NCI-H1417 treated with DMSO at 0.1 percent for 48 hours (cell line): ENCODE measurements at places on chromosomes 16 and 17.

GRCh38 chr17:41404024-41404671 lies 6.7 kb upstream of the KRT31 start:
- no peak for DNase-seq

- DNase-seq = no peak
Observed at GRCh38 chr16:617855-618254, 12.9 kb upstream of the WFIKKN1 start.

GRCh38 chr16:74868501-74868900 lies 93.9 kb upstream of the FA2H start:
- DNase-seq = no peak

- DNase-seq = no peak
Observed at GRCh38 chr17:1590747-1591473, 28.3 kb upstream of the PITPNA start.

DNA sequence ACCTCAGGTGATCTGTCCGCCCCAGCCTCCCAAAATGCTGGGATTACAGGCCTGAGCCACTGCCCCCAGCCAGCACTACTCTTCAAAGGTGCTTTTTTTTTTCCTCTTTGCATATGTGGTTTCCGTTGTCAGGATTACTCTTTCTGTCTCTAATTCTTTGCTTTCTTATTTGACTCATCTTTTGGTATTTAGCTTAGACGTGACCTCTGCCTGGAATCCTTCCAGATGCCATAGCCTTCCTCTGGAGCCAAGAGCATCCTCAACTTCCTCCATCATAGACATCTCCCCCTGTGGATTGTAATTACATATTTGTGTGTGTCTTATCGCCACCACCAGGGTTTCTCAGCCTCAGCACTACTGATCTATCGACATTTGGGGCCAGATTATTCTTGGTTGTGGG lies 84.4 kb upstream of the XYLT1 start:
- no peak for DNase-seq

DNA sequence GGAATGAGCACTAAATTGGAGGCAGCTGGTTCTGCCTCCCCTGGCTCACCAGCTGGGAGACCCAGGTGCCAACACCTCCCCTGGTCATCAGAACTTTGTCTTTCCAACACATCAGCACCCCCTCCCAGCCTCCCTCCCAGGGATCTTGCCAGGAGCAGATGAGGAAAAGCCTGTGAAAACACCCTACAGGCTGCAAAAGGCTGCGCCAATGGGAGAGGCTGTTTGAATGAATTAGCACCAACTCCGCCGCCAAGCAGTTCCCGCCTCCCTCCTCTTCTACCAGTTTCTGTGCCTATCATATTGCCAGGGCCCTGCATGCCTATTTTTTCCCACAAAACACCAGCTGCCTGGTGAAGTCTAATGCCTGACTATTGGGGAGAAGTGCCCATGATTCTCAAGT lies 137.0 kb downstream of the AIPL1 start:
- DNase-seq = no peak

DNA sequence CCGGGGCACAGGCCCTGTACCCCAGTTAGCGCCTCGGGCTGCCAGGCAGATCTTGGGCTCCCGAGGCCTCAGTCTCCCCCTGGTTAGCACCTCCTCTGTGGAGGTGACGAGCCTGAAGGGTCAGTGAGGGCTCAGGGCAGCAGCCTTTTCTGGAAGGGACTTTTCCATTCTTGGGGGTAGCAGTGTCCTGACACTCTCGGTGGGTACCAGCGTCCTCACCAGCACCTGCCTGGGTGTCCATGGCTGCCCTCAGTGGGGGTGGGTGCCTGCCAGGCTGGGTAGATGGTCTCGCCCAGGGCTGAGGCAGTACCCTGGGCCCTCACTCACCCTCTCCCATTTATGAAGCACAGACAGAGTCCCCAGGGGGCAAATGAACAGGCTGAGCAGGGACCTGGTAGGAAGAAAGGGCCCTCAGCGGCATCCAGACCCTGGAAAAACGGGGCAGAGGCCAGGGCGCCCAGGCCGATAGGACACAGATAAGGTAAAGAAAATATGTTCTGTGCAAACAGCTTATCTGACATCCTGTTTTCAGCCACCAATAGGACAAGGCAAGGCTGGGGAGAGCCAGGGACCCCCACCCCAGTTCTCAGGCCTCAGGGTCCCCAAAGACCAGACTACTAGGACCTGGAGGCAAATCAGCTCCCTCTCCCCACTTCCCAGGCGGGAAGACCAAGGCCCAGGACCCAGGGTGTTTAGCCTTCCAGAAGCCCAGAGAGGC lies 50.9 kb downstream of the ZFPM1 start:
- no peak for DNase-seq

- no peak for DNase-seq
Observed at GRCh38 chr17:77372444-77373298, 231.9 kb downstream of the SEC14L1 start.

DNA sequence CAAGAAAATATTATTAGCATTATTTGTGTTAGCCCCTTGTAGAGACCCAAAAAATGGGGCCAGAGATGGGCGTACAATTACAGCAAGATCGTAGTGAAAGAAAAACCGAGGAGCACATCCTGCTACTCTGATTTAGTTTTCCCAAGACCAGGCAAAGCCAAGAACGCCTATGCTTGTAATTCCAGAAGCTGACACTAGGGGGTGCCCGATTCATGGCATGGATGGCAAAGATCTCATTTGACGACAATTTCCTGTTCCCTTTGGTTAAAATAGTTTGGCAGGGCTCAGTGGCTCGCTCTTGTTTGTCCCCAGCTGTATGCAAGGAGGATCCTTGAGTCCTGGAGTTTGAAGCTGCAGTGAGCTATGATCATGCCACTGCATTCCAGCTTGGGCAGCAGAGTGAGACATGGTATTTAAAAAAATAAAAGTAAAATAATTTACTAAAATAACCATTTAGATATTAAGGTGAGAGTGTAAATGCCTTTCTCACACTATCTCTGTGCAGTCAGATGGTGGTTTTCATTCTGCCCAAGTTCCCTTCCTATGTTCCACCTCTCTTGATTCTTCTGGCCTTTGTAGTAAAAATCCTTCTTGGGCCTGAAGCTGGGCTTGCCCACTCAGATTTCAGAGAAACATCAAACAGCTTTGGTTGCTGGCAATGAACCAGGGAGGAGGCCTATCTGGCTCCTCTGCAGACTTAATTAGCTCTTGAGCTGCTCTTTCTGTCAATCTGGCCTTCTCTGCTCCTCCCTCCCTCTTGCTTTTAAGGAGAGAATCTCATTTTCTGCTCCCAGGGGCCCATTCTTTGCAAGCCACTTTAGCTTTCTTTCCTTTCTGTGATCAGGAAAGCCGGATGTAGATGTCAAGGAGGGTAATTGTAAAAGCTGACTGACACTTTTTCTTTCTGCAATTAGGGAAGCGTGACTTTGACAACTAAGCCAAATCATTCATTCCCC lies 31.2 kb downstream of the TMEM238L start:
- no peak for DNase-seq

DNA sequence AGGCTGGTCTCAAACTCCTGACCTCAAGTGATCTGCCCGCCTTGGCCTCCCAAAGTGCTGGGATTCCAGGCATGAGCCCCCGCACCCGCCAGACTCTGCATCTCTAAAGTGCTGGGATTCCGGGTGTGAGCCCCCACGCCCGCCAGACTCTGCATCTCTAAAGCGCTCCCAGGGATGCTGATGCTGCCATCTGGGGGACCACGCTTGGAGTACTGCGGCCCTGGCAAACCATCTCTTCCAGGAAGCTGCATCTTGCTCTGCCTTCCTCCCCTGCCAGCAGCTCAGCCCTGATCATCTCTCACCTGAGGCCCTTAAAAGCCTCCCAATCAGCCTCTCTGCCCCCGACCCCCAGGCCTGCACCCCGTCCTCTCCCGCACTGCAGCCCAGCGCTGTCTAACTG lies 4.1 kb downstream of the CEP295NL start:
- no peak for DNase-seq

GRCh38 chr17:4658478-4659305 lies 17.2 kb upstream of the ALOX15 start:
- no peak for DNase-seq

DNA sequence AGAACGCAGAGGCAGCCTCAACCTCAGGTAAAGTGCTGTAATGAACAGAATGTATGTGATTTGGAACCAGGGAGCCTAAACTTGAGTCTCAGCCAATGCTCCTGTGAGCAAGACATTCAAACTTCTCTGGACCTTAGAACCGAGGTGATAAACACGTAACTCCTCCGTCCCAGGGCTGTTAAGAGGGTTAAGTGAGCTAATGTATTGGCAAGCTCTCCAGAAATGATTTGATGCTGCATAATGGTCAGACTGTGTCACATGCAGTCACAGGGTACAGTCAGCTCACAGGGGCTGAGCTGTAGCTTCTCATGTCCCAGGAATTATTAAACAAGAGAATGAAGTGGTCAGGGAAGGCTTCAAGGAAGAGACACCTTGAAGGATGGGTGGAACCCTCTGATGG lies 10.0 kb upstream of the SLC4A1 start:
- no peak for DNase-seq

DNA sequence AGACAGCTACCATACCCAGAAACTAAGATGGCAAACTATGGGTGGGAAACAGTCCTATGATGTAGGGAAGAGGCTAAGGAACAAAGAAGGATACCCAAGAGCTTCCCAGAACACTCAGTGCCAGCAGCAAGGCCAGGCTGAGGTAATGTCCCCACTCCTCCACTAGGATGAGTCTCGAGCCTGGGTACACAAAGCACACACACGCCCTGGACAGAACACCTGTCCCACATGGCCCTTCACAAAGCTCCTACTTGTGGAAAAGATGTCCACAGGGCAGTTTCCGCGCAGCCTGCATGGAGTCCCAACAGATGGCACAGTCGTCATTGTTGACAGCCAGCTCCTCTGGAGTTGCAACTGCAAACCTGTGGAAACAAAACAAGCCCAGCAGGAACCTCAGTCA lies 23.9 kb downstream of the AMFR start:
- DNase-seq = no peak

- DNase-seq = no peak
Observed at GRCh38 chr17:36861531-36861930, 75.7 kb upstream of the LHX1 start.

- no peak for DNase-seq
Observed at GRCh38 chr16:50467943-50468748, 80.0 kb upstream of the NKD1 start.

- DNase-seq = no peak
Observed at GRCh38 chr17:40724656-40725055, 21.1 kb upstream of the KRT24 start.

DNA sequence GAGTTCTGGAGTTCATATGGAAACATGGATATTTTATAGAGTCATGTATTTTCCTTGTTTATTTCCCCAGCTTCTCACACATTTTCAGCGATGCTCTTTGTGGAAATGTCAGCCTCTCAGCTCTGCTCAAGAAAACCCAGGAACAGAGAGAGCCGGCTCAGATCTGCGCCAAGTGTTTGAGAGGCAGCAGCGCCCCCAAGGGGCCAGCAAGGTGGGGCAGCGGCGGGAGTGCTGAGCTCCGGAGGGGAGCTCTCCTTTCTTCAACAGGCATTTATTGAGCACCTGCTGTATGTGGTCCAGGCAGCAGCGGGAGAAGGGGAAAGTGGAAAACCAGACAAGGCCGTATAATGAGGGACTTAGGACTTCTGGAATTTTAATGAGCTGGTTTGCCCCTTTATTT lies 421.1 kb upstream of the C16orf82 start:
- DNase-seq = no peak

GRCh38 chr16:3866703-3867431 lies 13.6 kb downstream of the CREBBP start:
- no peak for DNase-seq

GRCh38 chr16:25097276-25097975 lies 14.1 kb upstream of the LCMT1 start:
- no peak for DNase-seq

DNA sequence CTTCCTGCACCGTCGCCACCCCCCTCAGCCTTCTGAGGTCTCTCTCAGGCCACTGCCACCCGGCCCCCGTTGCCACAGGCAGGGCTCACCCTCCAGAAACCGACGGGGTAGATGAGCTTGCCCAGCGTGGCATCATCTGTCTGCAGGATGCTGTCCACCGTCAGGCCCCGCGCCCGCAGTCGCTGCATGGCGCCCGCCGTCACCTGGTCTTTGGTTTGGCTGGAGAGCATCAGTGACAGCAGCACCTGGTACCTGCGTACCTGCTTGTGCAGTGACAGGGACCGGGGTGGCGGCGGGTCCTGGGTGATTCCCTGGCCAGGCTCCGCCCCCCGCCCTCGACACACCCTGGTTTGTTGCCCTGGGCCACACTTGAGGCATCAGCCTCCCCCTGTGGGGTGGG lies 3.1 kb downstream of the NTHL1 start:
- no peak for DNase-seq

DNA sequence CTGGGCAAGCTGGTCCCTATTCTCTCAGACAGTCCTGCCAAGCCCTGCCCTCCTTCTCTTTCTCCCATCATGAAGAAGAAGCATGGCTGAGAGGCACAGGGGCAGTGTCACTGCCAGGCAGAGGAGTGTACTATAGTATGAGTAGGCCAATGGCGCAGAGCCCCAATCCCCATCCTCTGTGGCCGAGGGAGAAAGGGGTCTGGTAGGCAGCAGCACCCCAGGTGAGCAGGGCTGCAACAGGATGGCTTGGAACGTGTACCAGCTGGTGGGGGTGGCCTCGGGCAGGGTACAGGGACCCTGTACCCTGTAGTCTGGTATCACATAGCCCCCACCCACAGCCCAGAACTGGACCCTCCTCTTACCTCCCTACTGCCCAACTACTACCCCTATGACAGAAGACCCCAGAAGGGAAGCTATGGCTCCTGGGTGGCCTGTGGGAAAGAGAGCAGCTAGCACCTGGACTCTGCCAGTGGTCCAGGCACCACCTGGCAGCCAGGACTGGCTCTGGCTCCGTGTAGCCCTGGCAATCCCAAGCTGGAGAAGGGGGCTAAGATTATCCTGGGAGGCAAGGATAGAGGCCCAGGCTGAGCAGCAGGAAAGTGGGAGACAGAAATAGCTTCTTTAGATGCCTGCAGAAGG lies 4.4 kb downstream of the SMARCD2 start:
- DNase-seq = no peak

DNA sequence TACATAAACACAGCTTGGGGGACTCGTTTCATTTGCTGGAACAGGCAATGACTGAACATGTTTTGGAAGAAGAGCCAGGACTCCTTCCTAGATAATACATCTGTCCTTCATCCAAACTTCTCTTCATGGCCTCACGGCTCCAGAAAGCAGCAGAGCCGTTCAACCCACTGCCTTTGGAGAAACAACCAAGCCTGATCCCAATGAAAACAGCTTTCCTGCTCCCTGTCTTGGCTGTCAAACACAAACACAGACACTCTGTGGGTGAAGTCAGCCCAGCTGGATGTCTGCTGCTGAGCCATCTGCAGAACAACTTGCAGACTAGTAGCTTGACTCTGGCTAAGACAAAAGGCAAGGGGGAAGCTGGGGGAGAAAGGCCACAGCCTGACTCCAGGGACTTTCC lies 345.1 kb upstream of the PSMD7 start:
- DNase-seq = no peak

GRCh38 chr16:58809213-58809612 lies 75.1 kb upstream of the GOT2 start:
- DNase-seq = no peak

DNA sequence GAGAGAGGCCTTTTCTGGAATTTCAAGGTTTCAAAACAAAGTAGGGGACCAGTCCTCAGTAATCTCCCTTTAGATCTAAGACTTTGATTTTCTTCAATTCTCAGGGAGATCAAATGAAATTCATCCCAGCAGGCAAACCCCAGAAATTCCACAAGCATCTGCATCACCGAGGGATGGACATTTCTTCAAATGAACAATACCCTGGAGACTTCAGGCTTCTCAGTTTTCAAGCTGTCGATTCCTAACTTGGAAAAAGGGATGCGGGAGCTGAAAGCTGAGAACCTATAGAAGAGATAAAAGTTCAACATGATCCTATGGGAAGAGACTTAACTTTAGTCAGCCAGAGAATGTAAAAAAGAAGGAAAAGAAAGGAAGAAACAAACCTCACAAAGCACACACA lies 296.9 kb upstream of the CDH5 start:
- no peak for DNase-seq

- DNase-seq = no peak
Observed at GRCh38 chr16:69477546-69477945, 53.1 kb downstream of the CYB5B start.
